ENCODE measurements at places on chromosomes 12 and 14. TPM values are rescaled to one million over a fixed set of nuclear protein-coding genes. Genes with fewer than 3 reads are reported as not detected.

DNA sequence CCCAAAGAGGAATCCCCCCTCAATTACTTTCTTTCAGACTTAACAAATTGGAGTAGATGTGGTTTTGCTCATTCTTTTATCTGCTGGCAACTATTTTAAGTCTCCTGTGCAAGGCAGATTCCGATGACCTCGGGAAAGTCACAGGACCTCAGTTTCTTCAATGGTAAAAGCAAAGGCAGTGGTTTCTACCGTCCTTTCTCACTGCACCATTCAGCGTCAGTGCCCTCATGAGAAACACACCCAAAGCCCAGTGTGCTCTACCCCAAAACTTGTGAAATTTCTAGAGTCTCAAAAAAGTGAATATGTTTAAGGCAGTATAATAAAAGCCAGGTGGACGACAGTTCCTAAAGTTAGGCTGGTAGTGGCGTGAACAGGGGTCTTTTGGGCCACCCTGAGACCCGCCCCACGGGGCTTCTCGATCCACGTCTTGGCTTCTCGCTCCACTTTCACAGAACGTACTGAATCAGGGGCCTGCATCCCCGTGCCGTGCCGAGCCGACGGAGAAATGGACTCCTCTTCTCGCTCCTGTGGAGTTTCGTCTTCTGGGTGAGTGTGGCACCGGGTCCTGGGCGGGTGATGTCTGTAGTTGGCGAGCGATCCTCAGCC, 1.3 kb upstream of the ARHGAP5 start:
- no peaks in the 10 kb centered on the region for H3K27me3 ChIP-seq
- H3K4me1 ChIP-seq: no peaks in the 10 kb centered on the region
- no peak for DNase-seq

DNA sequence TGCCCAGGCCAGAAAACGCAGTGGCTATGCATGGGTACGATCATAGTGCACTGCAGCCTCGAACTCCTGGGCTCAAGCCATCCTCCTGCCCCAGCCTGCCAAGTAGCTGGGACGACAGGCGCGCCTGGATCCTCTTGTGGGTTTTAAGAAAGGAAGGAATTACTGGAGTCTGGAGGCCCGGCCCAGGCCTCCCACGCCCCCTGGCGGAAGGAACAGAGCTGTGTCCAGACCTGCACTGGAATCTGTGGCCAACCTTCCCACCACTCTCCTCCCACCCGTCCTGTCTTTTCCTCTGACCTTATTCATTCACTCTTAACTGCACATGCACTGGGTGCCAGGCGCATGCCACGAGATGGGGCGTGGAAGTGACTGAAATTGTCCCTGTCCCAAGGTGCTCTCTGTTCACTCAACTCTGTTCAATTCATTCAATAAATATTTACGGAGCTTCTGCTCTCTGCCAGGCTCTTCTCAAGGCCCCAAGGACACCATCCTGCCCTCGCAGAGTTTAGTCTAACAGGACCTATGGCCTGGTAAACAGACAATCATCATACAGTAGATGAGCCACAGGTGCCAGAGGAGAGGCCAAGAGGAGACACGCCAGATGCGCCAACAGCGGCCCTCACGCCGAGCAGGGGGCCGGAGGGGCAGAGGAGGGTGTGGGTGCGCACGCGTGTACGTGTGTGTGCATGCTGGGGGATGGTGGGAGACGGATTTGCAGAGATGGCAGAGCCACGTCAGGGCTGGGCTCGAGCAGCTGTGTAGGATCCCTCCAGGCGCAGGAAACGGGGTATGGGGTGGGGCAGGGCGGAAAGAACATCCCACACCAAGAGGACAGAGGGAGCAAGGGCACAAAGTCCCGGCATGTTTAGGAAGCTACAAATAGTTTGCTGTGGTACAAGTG, 13.7 kb upstream of the TMEM106C start:
- no peaks in the 10 kb centered on the region for H3K36me3 ChIP-seq
- no peak overlapping the region for H3K27ac ChIP-seq
- H3K4me3 ChIP-seq: no peak overlapping the region
- no peaks in the 10 kb centered on the region for H3K4me1 ChIP-seq

- no peak overlapping the region for H3K27ac ChIP-seq
- H3K4me1 ChIP-seq: peaks cover 64% of the 10 kb centered on the region
- DNase-seq: no peak
- peaks cover 21% of the 10 kb centered on the region for H3K36me3 ChIP-seq
- H3K4me3 ChIP-seq: no peak overlapping the region
These were observed 1.8 kb downstream of the SPSB2 start for GRCh38 chr12:6871052-6871957.

- H3K27me3 ChIP-seq: no peaks in the 10 kb centered on the region
- H3K36me3 ChIP-seq: no peaks in the 10 kb centered on the region
- H3K27ac ChIP-seq: peak overlapping the region; percentile 99
- DNase-seq: no peak
- peaks cover 46% of the 10 kb centered on the region for H3K4me1 ChIP-seq
- no peak overlapping the region for H3K4me3 ChIP-seq
These were observed 3.6 kb upstream of the FOS start for GRCh38 chr14:75274899-75275569.

Gene HOXC13
- not detected for total RNA-seq

- no peak overlapping the region for H3K27ac ChIP-seq
- H3K27me3 ChIP-seq: no peaks in the 10 kb centered on the region
- H3K4me3 ChIP-seq: no peak overlapping the region
- no peaks in the 10 kb centered on the region for H3K36me3 ChIP-seq
- no peaks in the 10 kb centered on the region for H3K4me1 ChIP-seq
- no peak for DNase-seq
These were observed 266.9 kb downstream of the PPFIA2 start for GRCh38 chr12:81492131-81492720.

DNA sequence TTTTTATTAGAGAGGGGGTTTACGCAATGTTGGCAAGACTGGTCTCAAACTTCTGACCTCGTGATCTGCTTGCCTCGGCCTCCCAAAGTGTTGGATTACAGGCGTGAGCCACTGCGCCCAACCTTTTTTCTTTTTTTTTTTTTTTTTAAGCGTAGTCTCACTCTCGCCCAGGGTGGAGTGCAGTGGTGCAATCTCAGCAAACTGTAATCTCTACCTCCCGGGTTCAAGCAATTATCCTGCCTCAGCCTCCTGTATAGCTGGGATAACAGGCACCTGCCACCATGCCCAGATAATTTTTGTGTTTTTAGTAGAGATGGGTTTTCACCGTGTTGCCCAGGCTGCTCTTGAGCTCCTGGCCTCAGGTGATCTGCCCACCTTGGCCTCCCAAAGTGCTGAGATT, 8.8 kb upstream of the HECTD1 start:
- no peaks in the 10 kb centered on the region for H3K27me3 ChIP-seq
- no peaks in the 10 kb centered on the region for H3K4me1 ChIP-seq
- no peaks in the 10 kb centered on the region for H3K36me3 ChIP-seq

DNA sequence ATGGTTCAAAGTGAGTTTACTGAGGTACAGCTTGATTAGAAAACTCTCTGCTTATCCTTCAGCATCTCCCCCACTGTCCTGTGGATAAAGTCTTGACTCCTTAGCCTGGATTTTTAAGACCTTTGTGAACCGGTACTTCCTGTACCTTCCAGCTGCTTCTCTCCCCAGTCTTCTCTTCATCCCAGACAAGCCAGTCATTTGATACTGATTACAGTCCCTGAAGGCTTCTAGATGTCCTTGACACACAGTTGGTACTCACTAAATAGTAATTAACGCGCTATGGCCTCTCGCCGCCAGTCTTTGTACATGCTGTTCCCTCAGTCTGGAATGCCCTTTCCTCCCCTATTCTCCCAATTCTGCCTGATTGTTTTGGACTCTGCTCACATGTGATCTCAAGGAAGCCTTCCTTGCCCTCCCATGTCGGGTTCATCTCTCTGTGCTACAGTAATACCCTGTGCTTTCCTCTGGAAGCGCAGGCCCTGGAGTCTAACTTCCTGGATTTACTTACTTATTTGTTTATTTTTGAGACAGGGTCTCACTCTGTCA, 50.6 kb upstream of the PTGR2 start:
- no peaks in the 10 kb centered on the region for H3K27me3 ChIP-seq
- no peaks in the 10 kb centered on the region for H3K36me3 ChIP-seq
